ENCODE measurements at places on chromosomes 6 and 20.

DNA sequence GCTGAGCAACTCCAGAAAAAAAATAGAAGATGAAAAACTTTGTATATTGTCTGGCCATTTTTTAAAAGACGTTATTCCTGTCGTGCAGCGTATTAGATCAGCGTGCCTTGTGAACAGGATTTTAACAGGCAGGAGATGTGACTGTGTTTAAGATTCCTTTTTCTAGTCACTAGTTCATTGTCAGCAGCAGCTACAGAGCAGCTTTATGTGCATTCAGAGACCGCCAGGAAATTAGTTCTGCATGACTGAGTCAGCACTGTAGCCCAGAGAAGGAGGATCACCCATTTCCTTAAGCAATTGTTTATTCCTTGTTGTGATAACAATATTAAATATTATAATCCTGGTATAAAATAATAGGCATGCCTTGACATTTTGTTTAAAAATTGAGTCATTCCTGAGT, 75.4 kb upstream of the ADGRB3 start:
- no peak for DNase-seq

DNA sequence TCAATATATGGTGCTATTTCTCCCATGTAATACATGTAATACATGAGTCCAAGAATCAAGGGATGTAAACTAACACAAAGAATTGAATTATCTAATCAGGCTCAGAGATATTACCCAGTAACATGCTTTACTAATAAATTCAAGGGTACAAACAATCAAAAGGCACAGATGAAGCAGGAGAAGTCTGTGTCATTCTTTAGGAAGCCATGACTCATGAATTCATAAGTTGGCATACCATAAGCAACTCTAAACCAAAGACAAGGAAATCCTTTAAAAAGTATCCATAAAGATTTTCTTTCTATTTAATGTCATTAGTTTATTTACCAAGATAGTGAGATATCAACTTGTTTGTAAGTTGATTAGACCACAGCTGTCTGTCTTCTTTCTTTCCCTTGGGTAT, 446.0 kb upstream of the IMPG1 start:
- DNase-seq, result no peak

DNA sequence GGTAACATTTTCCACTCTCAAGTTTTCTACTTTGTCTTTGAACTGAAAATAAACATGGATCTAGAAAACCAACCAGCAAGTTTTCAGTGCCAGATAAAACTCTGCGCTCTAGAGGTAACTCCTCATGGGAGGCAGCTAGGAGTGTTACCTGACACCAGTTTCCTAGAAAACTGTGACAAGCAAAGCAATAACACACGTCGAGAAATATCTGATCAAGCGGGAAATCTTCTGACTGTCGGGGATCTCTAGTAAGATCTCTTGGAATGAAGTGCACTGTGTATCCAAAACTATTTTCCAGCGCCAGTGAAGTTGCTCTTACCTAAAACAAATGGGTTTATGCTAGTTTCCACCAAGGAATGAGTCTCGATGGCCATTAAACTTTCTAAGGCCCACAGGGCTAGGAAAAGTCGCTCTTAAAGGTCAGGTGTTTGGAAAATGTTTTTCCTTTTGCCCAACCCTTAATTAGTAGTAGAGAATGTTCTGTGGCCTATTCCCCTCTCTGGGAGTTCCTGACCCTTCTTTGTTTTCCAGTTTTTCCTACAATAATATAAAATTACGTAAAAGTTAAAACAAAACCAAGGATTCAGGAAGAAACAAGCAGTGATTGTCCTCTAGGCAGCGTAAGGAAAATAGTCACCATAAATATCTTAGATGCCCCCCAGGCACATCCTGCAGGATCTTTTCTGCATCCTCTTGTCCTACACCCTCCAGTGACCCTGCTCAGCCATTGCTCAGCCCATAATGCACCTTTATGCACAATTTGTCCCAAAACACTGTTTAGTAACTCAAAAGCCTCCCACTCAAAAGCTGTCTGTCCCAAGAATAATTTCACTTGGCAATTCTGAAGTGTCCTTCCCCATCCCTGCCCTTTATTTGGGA, 137.7 kb upstream of the AKAP12 start:
- no peak for DNase-seq

DNA sequence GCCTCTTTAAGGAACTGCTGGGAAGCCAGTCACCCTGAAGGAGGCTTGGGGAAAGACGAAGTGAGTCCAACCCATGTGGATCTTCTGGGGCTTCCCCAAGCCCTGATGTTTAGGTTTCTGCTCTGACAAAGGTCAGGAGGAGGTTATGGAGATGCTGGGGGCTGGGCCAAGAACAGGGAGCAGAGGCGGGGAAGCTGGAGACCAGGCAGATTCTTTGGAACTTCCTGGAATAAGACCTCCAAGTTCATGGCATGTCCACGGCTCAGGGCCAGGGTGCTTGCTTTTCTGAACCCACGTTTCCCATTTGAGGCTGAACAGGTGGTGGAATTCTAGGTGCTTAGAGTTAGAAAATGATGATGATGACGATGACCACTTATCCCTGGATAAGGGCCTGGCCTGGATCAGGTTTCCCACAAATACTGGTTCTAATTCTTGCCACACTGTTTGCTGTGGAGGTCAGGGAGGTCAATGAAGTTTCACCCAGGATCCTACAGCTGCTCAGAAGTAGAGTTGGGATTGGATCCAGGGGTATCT, 30.0 kb upstream of the TGM2 start:
- DNase-seq, result no peak

DNA sequence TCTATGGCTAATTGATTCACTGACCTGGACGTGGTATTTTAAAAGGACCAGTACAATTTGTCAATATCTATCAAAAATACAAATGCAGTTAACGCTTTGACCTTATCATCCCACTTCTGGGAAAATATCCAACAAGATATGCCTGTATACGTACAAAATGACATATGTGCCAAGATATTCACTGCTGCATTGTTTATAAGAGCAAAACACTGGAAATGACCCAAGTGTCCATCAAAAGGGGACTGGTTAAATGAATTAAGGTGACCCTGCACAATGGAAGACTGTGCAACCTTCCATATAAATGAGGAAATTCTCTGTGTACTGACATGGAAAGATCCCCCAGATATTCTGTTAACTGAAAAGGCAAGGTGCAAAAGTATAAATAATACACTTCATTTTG, 13.9 kb downstream of the TRAM2 start:
- DNase-seq, result no peak

GRCh38 chr6:141988954-141989705, 143.6 kb upstream of the GJE1 start:
- DNase-seq, result no peak

DNA sequence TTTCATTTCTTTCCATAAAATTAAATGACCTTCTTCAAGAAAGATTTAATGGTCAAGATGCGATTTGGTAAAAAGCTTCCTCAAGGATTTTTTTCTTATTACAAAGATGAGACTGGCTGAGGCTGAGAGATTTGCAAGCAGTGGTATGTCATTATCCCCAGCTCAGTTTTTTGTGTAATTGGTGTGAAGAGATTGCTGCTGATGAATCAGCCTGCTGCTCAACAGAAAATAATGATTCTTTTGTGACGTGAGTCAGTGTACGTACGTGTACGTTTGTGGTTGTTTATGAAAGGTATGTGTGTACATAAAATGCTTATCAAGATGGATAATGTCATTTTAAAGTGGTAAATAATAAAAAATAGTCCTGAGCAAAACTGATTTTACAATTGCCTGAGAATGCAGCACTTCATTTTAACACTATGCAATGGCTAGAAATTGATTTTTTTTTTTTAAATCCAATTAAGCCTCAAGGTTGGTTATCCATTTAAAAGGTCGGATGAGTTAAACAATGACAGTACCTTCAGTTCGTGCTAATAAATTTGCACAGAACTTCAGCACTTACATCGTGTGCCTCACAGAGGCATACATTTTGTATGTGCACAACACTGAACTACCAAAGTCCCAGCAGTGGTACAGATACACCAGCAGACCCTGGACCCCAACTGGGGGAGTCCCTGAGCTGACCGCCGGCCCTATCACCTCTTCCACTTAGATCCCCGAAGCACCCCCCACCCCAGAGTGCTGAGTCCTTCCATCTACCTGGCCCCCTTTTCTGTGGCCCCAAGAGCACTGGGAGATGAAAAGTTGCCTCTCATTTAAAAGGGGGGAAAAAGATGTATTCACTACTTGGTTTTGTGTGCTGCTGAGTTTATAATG, 9.7 kb upstream of the NPEPL1 start:
- no peak for DNase-seq

- DNase-seq, result no peak
Observed at GRCh38 chr20:15289337-15289736, 951.9 kb upstream of the FLRT3 start.

- no peak for DNase-seq
Observed at GRCh38 chr6:73699676-73700459, 3.9 kb downstream of the CD109 start.

DNA sequence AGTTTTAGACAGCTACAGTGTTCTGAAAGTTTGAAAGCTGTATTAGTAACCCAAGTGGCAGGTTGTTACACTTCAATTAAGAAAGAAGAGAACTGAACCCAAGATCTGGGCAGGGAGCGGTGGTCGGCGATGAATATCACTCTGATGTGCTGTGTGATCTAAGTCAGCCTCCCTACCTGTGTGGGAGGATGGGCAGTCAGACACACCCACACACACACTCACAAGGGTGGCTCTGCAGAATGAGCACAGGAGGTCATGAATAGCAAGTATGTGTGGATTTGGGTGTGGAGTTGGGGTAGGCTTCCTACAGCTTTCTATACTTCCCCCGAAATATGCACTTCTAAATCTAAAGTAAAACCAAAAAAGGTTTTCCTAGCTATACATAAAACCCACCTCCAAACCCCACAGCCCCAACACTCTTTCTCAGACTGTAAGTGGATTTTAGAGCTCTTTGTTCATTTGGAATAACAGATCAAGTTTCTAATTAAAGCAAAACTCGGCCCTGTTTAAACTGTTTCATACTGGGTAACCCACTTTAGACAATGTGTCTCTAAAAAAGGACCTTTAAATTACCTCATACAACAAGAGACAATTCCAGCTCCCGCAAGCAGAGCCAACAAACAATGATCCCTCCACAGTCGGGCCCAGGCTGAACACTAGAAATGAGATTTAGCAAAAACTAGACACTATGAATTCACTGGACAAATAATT, 19.4 kb downstream of the TNFRSF21 start:
- no peak for DNase-seq

GRCh38 chr6:128903715-128904114, 20.8 kb downstream of the LAMA2 start:
- DNase-seq, result no peak

DNA sequence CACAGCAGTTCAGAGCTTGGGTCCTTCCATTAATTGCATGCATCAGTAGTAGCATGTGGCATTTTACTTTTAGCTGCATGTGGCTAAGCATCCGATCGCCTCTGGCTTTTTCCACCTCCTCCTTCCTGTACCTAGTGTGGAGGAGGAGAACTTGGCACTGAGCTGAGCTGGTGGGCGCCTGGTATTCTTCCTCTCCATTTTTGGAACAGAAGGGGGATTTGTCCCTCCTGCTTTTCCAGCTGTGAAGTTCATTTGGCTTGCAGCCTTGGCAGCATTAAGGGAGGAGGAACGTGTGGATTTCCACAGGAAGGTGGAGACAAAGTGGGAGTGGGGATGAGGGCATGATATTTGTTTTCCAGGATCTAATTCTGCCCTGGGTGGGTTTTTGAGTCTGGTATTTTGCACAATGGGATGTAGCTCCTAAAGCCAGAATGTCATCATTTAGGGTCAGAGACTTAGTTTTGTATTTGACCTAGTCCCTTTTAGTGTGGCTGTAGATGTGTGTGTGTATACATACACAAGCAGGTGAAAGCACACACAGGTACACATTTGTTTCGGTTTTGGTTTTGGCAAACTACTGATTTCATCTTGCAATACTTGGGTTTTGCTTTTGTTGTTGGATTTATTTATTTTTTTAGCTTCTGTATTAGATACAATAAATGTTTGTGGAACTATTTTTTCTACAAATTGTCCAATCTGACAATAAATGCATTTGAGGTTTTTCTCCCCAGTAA, 90.0 kb downstream of the SASH1 start:
- no peak for DNase-seq

DNA sequence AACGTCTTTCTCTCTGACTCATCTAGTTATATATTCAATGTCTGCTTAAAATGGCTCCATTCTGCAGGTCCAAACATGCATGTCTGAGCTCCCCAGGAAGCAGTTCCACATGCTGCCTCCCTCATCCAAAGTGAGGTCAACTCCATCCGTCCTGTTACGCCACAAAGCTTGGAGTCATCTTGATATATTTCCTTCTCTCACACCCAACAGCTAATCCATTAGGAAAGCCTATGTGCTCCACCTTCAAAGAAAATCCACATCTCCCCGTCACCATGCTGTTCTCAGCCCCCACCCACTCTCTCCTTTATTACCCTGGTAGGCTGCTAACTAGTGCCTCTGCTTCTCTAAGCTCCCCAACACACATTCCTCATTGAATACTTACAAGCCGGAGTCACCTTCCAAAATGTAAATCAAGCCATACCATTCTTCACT, 130.2 kb upstream of the SYNDIG1 start:
- DNase-seq, result no peak

DNA sequence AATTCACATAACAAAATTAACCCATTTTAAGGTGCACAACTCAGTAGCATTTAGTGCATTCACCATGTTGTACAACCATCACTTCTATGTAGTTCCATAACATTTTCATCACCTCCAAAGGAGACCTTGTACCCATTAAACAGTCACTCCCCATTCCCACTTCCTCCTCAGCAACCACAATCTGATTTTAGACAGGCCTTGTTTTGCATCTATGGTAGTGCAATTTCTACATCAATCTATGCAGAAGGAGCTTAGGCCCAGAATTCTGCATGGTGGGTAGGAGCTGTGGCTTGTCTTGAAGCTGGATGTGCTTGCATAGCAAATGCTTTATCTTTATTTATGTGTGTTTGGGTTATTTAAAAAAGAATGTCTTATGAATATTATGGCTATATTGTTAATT, 13.5 kb upstream of the HLA-DQA1 start:
- no peak for DNase-seq

DNA sequence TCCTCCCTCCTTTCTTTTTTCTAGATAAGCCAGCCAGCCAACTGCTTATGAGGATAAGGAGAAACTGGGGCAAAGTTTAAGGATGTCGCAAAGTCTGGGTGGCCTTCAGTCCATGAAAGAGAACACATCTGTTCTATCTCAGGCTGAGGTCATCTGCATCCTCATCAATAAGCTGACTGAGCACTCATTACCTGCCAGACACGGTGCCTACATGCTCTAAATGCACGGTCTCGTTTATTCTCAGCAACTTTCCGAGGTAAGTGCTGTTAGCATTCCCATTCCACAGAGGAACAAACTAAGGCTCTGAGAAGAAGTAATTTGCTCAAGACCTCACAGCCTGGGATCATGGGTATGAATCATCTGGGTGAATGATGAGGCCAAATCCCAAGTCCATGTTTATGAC, 133.1 kb downstream of the BCAS1 start:
- DNase-seq, result no peak

- peak; percentile 49 for DNase-seq
Observed at GRCh38 chr6:139373154-139373927, 1.1 kb downstream of the CITED2 start.

DNA sequence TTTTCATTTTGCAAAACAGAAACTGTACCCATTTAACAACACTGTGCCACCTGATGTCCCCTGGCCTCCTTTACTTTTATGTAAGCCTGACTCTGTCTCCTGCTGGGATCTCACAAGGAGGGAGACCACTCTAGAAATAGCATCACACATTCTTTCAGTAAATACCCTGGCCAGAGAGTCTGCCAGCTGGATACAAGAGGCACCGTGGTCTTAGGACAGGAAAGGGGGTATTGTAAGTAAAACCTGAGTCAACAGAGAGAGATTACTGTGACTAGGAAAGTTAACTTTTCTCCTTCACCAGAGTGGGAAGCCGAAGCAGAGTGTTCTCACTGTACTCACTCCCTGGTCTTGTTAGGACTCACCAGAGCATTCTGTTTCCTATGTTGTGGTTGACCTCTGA, 27.8 kb downstream of the CMTR1 start:
- DNase-seq, result no peak
